Stimulated activated CD4-positive, alpha-beta T cell treated with anti-CD3 and anti-CD28 coated beads, Interleukin-1b, Interleukin-23, amount 100 ng/mL, for 1 hour (primary cell): ENCODE measurements at places on chromosomes 4 and X.

GRCh38 chr4:78484574-78484973 is 67.0 kb upstream of the ANXA3 start:
- DNase-seq: no peak

DNA sequence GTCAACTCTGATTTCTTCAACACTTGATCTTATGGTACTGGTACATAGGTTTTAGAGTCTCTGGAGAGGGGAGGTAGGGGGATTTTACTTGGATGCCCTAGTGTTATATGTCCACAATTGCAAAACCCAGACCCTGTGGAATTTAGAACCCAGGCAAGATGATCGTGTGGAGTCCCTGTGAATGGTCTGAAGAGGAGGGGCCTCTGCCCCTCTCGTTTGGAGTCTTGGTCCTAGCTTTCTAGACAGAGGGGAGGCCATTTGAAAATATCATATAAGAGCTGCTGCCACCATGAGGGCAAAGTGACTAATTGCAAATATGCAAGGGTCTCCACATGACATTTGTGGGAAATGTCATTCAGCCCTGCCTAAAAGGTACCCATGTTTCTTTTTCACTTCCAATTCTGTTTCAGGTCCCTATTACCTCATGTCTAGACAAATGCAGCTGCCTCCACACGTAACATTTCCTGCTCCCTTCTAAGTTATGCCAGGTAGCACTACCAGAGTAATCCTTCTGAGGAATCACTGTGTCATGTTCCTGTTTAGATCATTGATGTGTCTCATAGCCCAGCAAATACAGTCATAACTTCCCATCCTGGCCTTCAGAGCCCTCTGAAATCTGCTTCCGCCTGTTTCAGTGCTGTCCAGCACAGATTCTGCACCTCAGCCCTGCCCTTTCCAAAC is 126.8 kb downstream of the KLHL8 start:
- no peak for DNase-seq

GRCh38 chrX:108332281-108332680 is 105.9 kb downstream of the COL4A6 start:
- DNase-seq: no peak

- DNase-seq: no peak
These were observed 45.4 kb downstream of the PTTG2 start for GRCh38 chr4:38005637-38006036.

DNA sequence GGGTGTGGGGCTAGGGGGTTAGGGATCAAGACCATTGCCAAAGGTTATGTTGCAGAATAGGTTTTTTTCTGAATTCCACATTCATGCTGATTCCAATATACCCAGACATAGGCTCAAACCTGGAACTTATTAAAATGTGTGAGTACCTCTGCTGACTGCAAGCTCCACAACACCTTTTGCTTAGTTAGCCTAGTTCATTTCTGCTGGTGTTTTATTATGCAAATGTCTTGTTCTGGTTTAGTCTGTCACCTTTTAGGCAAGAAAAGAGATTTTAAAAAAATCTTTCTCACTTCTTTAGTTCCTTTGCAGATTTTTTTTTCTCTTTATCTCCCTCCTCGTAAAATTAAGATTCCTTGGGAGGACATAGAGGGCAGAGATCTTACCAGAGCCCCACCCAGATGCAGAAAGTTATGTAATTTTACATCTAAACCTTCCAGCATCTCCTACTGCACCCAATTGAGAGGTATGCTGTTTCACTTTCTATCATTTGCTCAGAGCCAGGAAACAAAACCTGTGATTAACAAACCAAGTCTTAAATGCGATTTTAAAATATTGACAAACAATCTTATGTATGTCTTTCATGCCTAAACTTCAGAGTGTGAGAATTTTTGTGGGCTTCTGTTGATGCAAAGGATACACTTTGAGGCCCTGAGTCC is 190.7 kb upstream of the CLNK start:
- DNase-seq: no peak

GRCh38 chr4:106370214-106370613 is 1.6 kb upstream of the GIMD1 start:
- no peak for DNase-seq

DNA sequence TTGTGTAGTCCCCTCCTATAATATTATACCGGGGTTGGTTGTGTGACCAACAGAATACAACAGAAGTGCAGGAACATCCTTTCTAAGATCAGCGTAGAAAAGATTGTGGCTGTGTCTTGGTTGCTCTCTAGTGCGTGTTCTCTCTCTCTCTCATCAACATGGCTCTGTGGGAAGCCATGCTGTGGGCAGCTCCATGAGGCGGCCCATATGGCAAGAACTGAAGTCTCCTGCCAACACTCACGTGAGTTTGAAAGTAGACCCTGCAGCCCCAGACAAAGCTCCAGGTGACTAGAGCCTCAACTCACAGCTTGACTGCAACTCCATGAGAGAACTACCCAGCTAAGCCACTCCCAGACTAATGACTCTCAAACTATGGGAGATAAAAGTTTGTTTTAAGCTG is 118.7 kb downstream of the TSPAN5 start:
- DNase-seq: no peak

- no peak for DNase-seq
These were observed 201.1 kb upstream of the FAT1 start for GRCh38 chr4:186924723-186925122.

- DNase-seq: no peak
These were observed 291.9 kb downstream of the BCOR start for GRCh38 chrX:39805825-39806224.

- DNase-seq: no peak
These were observed 113.0 kb downstream of the RBM47 start for GRCh38 chr4:40516651-40517050.

DNA sequence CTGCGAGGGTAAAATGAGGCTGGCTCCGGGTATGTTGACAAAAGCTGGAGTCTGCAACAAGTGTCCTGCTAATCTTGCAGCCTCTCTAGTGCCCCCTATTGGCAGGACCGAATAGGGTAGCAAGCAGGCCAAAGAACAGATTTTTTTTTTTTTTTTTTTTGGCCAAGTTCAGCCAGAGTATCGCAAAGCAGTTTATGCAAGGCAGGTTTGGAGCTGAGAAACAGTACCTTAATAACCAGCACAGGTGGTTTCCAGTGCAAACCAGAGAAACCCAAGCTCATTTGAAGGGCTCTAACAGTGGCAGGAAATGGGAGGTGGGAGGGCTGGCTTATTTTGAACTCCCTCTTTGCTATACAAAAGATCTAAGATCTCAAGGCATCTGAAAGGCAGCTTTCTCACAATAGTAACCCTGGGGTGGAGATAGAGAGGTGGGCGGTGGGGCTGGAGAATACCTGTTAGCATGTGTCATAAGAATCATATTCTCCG is 38.2 kb upstream of the OCIAD2 start:
- DNase-seq: peak; percentile 2

- no peak for DNase-seq
These were observed 112.0 kb downstream of the SHROOM3 start for GRCh38 chr4:76546759-76547742.

DNA sequence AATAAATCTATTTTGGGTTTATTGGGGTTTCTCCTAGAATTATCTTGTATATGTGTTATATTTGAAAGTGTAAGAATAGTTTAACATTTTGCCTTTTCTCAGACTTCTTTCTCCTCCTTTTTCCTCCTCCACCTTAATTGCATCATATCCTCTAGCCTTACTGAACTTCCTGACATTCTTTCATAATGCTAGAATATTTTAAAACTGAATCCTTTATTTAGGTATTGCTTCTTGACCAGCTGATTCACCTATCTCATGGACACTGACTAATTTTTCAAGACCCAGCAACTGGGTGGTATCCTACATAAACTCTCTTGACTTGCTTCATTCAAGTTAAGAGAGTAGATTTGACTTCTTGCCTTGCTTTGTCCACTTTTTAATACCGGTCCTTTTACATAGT is 1508.9 kb downstream of the STIM2 start:
- no peak for DNase-seq

- DNase-seq: no peak
These were observed 58.0 kb downstream of the SH3BGRL start for GRCh38 chrX:81259714-81260395.

- DNase-seq: no peak
These were observed 112.4 kb downstream of the PSAPL1 start for GRCh38 chr4:7322166-7322991.

GRCh38 chr4:186297013-186297645 is 31.1 kb downstream of the F11 start:
- no peak for DNase-seq

- no peak for DNase-seq
These were observed 482 bp upstream of the MBTPS2 start for GRCh38 chrX:21838937-21839333.

- DNase-seq: no peak
These were observed 85.4 kb upstream of the ARMCX2 start for GRCh38 chrX:101745046-101745445.

- DNase-seq: no peak
These were observed 138.7 kb downstream of the ELOVL6 start for GRCh38 chr4:110059556-110060191.

DNA sequence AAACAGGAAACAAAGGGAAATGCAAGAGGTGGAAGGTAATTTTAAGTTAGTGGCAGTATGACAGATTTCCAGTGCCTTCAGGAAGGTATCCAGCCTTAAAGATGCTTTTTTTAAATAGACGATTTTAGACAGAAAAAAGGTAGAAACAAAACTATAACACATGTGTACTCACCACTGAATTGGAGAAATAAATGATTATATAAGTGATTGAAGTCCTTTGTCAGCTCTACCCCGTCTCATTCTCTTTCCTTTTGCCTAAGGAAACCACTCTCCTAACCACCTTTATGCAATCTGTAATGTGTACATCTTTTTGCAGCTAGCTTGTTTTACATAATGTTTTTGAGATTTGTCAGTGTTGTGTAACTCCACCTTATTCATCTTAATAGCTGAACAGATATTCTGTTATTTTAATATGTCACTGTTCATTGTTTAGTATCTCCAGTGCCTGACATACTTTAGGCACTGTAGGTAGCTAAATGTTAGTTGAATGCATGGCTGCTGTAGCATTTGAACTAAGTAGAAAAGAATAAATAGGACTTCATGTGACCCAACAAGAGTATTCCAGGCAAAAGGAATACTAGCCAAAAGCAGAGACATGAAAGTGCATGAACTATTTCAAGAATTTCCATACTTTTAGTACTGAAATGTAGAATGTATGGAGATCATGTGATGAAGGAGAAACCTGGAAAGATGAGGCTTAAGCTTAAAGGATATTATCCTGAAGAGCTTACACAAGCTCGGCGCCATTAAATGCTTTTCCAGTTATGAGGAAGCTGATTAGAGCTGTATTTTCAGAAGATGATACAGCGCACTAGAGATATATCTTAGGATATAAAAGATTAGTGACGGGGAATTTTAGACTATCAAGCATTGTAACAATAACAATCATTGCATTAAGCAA is 865 bp downstream of the FAM200B start:
- no peak for DNase-seq

DNA sequence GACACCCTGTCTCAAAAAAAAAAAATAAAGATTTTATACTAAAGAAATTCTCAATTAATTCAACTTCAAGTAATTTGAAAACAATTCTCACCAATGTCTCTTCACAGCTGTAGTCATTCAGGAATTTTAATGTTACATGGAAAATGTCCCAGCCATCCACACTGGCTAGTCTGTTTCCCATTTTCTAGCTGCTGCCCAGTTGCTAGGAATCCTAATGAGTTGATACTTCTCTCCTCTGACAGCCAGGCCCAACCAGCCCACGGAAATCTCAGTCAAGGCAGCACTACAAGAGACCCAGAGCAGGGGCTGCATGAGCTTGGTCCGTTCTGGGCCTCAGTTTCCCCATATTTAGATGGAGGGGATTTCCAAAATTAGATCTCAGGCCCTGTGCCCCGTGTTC is 59.1 kb downstream of the CASP3 start:
- DNase-seq: no peak

GRCh38 chr4:17580969-17581368 is 4.0 kb downstream of the LAP3 start:
- no peak for DNase-seq
